ENCODE measurements at places on chromosomes 1 and 21.

DNA sequence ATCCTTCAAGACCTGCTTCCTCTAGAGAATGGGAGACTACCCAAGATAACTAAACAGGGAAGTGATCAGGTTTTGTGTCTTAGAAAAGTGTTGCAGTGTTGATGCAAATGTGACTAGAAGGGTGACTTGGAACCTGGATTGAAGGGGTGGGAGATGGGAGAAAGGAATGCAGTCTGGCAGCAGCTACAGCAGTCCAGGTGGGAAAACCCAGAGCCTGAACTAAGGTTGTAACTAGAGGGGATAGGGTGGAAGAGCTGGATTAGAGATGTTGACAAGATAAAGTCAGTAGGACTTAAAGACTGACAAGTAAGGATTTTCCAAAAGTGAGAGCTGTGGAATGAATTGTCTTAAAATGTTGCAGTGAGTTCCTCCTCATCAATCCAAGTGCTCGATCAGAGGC, 7.1 kb upstream of the SHISA4 start:
- DNase-seq = no peak

DNA sequence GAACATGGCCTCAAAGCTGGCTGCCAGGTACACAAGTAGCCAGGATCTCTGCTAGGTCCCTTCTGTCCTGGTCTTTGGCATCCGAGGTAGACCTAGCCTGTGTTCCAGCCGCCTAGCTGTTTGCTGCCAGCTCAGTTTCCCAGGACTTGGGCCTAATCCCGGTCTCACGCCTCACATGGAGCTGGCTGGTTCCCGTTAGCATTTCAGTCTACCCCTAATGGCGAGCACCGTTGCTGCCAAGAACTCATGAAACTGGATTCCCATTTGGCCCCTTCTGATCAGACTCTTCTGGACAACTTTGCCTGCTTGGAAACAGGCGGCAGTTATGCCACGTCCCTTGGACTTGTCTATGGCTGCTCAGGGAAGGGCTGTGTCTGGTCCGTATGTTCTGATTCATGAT, 26.2 kb upstream of the HHAT start:
- no peak for DNase-seq

- no peak for DNase-seq
Observed at GRCh38 chr1:101242324-101243050, 5.7 kb downstream of the S1PR1 start.

- DNase-seq = no peak
Observed at GRCh38 chr1:32341186-32341757, 5.2 kb upstream of the MARCKSL1 start.

All from nephron progenitor cell (in vitro differentiated cells).